ENCODE measurements at places on chromosomes 16 and 17.

GRCh38 chr16:79261481-79261940, 339.0 kb downstream of the MAF start:
- DNase-seq, result no peak

DNA sequence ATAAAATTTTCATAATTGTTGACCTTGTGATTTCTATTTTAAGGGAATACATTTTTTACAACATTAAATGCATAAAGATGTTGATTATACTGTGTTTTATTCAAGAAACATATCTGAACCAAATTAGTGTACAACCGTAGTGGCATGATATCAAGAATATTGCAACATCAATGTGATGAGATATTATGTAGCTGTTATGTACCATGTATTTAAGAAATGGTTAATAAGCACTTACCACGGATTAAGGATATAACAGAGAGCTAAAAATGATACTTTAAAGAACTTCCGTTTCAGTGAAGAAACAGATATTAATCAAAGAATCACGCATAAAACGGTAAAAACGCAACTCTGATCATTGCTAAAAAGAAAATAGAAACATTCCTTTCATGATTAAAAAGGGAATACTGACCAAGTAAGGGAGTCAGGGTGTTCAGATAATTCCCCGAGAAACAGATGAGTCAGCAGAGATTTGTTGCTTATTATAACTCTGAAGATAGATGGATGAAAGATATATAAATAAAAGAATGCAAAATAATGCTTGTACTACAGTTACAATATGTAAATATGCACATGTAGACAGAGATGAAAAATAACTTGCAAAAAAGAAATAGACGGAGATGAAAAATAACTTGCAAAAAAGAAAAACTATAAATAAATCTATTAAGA, 281.9 kb upstream of the MAF start:
- DNase-seq, result no peak

DNA sequence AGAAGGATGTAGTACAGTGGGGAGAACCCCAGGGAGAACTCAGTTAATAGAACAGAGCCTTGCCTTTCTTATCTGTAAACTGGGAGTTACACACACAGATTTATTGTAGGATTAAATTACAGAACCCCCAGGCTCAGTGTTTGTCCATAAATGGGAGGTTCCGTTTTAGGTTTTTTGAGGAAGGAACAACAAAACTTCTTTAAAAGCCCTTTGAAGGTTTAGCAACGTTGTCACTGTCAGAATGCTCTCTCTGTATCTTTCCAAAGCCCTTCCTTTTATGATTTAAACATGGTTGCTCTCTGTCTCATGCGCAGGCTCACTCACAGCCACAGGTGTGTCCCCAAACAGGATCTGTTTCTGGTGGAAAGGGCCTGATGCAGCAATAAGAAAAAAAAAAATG, 9.4 kb upstream of the GNA13 start:
- DNase-seq, result no peak

GRCh38 chr17:64615028-64615677, 47.0 kb downstream of the SMURF2 start:
- no peak for DNase-seq

- no peak for DNase-seq
Measured at GRCh38 chr17:40363111-40363827, 1.3 kb downstream of the GJD3 start.

GRCh38 chr16:54233615-54234014, 53.0 kb downstream of the IRX3 start:
- no peak for DNase-seq

GRCh38 chr17:81655378-81656117, 794 bp downstream of the PDE6G start:
- DNase-seq, result no peak

GRCh38 chr17:8707332-8708024, 37.2 kb downstream of the CCDC42 start:
- DNase-seq, result no peak

DNA sequence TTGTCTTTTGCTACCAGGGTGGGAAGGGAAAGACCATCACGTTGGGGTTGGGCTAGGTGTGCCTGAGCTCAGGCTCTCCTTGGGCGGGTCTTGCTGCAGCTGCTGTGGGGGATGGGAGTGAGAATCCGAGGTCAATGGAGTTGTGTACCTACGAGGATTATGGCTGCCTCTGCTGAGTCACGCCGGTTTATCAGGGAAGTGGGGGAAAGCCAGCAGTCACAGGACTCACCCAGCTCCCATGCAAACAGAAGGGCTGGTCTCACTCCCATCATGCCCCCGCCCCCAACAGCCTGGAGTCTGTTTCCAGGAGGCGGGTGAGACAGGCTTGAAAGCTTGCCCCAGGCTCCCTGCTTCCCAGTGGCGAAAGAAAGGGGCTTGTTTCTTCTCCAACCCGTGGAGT, 1259.0 kb upstream of the GOT2 start:
- DNase-seq, result no peak

DNA sequence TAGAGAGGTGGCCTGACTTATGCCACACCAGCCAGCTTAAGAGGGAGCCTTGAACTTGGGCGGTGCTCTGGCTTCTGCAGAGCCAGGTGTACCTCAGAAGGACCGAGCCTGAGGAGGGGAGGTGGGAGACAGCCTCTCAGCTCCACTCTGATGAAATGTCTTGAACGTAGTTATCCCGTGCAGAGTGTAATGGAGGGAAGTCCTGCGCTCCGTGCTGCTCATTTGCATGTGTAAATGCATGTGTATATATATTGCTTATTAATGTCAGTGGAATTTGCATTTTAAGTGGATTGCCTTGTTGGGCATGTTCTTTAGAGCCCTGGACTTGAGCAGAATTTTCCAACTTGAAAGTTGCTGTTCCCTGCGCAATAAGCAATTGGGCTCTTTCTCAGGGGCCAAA, 264.9 kb upstream of the SDK2 start:
- no peak for DNase-seq

- DNase-seq, result no peak
Measured at GRCh38 chr17:8991514-8992285, 26.2 kb upstream of the PIK3R5 start.

DNA sequence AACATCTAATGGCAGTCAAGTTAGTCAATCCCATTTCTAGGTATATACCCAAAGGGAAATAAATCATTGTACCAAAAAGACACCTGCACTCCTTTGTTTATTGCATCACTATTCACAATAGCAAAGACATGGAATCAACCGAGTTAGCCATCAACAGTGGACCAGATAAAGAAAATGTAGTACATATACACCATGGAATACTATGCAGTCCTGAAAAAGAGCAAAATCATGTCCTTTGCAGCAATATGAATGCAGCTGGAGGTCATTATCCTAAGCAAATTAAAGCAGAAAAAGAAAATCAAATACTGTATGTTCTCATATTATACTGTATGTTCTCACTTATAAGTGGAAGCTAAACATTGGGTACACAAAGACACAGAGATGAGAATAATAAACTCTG, 204.0 kb downstream of the KCNJ2 start:
- no peak for DNase-seq

DNA sequence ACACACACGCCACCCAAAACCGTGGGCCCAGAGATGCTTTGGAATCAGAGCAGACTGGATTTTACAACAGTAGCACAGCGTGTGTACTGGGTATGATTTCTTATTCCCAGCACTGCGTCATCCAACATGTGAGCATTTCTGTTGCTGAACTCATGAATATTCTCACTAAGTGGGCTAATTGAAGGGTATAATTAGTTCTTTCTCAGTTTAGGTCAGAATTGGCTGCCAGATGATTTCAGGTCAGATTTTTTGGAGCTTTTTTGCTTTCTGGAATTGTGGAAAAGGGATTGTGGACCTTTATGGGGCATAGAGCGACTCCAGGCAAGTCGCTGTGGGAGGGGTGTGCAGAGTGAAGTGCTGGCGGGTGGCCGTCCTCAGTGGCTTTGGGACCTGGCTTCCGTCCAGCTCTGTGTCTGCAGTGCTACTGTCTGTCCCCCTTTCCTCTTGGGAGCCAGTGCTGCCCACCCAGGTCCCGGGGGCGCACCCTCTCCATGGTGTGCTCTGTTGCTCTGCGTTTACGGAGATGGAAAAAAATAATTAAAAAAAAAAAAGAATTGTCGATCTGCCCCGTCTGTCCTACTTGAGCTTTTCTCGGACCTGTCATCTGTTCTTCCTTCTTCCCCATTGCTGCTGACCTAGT, 25.0 kb downstream of the FOXK2 start:
- DNase-seq, result no peak

DNA sequence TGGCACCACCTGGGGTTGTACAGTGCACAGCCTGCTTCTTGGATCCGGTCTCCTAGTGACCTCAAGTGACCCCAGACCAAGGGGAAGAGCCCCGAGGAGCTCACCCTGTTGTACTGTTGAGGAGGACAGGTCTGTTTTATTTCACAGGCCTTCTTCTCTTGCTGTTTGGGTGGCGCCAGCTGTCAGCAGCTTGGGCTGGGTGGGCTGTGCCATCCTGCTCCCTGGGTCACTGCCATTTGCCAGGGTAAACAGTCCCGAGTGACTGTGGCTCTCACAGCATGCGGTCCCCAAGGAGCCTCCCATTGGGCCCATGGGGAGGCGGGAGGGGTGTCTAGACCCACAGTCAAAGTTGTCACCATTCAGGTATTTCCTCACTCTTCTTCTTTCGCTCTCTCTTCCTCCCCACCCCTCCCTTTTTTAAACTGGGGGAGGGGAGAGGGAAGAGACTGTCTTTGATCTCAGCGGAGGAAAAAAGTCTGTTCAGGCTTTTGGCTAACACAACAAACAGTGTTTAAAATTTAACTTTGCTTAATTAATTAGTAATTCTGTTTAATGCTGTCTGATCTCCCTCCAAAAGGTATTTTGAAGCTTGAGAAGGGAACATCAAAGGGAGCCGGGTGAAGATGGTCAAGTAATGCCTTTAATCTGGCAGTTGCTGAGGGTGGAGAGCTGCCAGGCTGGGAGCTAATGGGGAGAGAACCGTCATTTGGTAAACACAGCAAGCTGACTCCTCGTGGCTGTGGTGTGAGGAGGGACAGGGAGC, 64.0 kb downstream of the SNX20 start:
- DNase-seq, result no peak

DNA sequence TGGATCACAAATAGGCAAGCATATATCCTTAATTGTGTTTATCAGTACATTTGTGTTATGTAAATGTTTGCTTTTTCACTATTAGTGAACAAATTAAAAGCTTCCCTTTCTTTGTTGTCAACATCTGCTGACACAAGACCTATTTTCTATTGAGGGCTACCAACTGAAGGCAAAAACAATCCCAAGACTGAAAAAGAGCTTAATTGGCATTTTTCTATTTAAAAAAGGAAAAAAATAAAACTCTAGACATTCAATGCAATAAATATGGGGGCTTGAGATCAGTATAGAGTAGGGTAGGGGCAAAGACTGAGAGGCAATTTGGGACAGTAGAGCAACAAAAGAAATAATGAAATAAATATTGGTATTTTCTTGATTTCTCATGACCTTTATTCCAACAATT, 24.2 kb downstream of the OMG start:
- DNase-seq, result no peak
